ENCODE measurements at places on chromosomes 1 and 21.
A peak's percentile ranks its signal among the peaks of the same experiment; 100 is the strongest.

- DNase-seq, result no peak
Observed at GRCh38 chr1:163006051-163006834, 62.9 kb upstream of the RGS4 start.

DNA sequence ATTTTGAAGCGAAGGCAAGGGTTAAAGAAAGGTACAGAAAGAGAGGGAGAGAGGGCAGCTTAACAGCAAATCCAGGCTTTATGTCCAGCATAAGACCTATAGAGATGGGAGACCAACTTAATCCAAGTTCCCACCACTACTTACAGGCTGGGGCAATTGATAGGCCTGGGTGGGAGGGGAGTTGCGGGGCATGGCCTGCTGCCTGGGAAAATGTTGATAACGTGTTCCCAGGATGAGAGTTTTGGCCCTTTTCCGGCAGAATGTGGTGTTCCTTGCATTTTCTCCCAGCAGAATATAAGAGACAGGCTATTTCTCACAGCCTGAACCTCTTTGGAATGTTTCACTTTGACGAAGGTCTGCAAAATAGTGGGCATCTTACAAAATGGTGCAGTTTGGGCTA is 34.9 kb upstream of the PLA2G5 start:
- DNase-seq, result no peak

GRCh38 chr1:50110151-50110550 is 1.4 kb downstream of the ELAVL4 start:
- DNase-seq, result no peak

DNA sequence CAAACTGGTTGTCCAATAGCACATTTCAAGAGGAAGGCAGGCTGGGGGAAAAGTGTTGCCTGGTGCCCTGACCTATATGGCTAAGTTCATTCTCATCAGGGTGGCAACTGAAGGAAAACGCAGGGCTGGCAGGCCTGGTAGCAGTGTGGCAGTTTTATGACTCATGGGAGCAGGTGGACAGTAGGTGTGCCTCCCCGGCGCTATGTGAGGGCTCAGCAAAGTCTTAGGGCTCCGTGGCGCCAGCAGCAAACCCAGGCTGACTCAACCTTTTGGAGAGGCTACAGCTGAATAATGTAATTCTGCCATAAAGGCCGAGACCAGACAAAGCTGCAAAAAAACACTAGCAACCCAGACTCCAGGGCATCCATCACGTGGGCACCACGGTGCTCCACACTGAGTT is 23.6 kb downstream of the GADD45A start:
- peak; percentile 60 for DNase-seq

DNA sequence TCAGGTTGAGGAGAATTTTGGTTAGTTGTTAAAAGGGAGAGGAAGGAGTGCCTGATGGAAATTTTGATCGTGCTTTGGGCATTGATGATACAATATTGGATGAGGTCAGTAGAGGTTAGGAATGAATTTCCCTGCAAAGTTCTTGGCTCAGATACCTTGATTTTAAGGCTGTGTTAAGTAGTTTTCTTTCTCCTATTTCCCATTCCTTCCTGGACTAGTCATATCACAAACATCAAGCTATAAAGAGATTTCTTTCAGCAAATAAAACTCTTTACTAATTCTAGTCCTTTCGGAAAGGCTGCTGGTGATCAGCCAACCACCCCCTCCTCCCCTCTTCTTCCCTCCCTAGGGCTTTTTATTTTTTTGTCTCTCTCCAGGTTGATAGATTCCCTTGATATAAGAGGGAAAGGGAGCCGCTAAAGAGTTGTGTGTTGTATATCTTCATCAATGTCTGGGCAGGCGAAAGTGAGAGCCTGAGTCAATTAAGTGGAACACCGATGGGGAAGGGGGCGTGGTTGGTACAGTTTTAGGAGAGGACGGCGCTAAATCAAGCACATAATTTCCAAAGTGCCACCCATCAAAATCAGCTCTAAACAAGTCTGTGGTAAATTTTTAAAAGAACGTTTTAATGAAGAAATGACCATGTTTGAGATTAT is 100.1 kb upstream of the PLXNA2 start:
- DNase-seq, result no peak

GRCh38 chr1:184161071-184161698 is 109.7 kb downstream of the TSEN15 start:
- no peak for DNase-seq

- DNase-seq, result no peak
Observed at GRCh38 chr1:171352554-171352953, 38.6 kb downstream of the FMO4 start.

DNA sequence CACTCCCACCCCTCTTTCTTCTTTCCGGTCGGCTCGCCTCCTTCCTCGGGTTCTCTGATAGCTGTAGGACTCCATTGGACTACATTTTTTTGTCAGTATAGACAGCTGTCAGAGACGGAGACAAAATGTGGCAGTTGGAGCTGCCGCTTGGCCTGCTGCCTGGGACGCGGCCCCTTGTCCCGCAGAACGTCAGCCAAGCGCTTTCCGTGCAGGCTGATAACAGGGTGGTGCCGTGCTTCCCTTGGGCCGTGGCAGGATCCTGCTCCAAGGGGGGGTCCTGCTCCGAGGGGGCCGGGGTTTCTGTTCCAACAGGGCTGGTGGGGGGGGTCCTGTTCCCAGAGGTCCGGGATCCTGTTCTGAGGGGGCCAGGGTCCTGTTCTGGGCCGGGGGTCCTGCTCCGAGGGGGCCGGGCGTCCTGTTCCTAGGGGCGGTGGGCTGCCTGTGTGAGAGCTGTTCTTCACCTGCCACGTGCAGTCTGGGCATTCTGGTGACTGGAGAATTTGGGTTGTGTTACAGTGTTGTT is 4.9 kb downstream of the SKI start:
- DNase-seq, result no peak

- DNase-seq, result no peak
Observed at GRCh38 chr1:240254006-240254405, 162.3 kb downstream of the FMN2 start.

DNA sequence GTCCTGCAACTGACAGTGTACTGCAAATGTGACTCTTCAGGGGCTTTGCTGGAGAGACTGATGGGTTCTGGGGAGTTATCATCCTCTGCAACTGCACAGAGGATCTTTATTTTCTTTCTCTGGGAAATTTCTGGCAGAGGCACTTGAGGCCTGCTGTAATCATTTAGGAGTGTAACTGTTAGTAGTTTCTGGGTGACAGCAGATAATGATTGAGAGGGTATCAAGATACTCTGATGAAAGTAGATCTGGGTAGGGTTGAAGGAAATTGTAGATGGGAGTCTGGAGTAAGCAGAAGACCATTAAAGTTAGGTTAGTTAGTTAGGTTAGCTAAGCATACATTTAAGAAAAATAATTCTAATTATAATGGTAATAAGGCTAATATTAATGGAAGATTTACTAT is 11.0 kb upstream of the DDR2 start:
- DNase-seq, result no peak

- DNase-seq, result no peak
Observed at GRCh38 chr1:17192394-17193221, 12.3 kb upstream of the PADI1 start.

GRCh38 chr1:171828794-171829193 is 12.5 kb upstream of the DNM3 start:
- no peak for DNase-seq

DNA sequence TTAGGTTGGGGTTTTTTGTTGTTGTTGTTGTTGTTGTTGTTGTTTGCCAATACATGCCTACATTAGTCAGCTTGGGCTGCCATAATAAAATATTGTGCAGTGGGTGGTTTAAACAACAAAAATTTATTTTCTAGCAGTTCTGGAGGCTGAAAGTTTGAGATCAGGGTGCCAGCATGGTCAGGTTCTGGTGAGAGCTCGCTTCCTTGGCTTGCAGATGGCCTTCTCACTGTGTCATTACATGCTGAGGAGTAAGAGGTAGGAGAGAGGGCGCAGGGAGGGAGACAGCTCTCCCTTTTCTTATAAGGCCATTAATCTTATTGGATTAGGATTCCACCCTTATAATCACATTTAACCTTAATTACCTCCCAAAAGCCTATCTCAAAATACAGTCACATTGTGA is 52.7 kb downstream of the DIRAS3 start:
- no peak for DNase-seq

DNA sequence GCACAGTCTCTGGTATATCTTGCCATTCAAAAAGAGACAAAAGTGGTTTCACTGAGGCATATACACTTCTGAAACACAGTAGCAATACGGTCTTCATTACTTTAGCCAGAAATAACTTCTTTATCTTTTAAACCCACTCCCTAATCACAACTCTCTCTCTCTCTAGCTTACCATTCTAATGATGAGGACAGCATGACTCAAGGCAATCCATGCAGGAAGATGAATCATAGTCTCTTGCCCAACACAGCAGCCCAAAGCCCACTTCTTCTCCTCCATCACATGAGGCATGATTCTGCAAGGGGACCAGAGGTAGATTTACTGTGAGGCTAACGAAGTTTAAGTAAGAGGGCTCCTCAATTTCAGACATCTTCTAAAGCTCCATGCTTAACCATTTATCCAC is 285.0 kb upstream of the NR5A2 start:
- no peak for DNase-seq

DNA sequence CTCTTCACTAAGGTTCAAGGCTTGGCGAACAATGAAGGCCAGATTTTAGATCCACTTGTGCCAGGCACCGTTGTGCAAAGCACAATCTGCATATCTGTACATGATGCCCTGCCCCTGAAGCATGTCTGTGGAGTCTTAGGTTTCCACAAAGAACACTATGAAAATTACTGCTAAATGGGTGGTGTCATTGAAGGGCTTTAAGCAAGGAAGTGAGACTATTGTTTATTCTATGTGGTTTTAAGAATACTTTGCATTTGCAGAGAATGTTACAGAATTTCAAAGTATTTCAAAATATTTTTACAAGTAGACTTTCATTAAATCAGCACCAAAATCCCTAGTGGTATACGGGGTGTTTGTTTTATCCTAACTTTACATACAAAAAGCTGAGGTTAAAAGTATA is 8.8 kb downstream of the TSEN15 start:
- DNase-seq, result no peak

GRCh38 chr1:214475331-214475730 is 76.1 kb downstream of the PTPN14 start:
- no peak for DNase-seq

GRCh38 chr1:248778906-248779305 is 23.3 kb upstream of the LYPD8 start:
- no peak for DNase-seq

DNA sequence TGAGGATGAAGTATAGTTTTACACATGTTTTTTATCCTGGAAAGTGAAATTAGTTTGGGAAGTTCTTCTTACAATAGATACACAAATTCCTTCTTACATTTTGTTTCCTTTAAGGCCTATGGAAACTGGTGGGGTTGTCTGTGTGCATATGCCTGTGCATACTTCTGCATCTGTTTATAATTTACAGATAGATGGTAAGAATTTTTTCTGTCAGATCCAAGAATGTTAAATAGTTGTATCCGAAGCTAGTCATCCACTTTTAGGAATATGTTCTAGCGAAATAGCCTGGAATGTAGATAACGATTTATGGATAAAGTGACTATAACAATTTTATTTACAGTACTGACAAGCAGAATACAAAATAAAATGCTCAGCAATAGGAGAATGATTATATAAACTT is 194.1 kb downstream of the ROR1 start:
- no peak for DNase-seq

GRCh38 chr1:20037877-20038276 is 32.1 kb upstream of the PLA2G5 start:
- DNase-seq, result no peak

- DNase-seq, result no peak
Observed at GRCh38 chr21:44732956-44733355, 21.6 kb upstream of the TSPEAR start.

- no peak for DNase-seq
Observed at GRCh38 chr1:205191622-205192021, 19.9 kb downstream of the DSTYK start.

DNA sequence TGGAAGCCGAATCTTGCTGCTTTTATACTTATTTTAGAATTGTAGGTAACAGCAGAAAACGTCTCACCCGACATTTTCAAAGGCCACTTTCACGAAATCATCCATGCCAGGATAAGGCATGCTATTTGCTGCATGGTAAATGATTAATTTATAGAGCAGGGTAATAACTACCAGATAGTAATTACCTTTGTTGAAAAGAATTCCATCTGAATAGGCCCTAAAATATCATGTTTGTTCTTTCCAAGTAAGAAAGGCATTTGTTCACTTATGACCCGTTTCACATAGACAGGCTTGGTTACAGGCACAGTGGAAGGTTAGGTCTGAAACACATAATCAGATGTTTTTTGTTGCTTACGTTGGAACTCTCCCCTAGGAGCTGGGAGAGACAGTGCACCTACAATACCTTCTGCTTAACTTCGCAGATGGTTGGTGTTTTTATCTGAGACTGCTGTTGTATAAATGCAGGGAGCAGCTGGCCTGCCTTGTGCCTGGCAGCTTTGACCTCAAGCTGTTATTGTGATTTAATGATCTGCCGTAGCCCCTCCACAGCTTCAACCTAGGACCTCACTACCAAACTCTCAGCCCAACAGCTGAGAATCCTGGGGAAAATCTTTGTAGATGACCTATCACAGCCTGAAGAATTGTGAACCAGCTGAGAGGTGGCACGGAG is 1.6 kb downstream of the SLC44A3 start:
- DNase-seq, result no peak

DNA sequence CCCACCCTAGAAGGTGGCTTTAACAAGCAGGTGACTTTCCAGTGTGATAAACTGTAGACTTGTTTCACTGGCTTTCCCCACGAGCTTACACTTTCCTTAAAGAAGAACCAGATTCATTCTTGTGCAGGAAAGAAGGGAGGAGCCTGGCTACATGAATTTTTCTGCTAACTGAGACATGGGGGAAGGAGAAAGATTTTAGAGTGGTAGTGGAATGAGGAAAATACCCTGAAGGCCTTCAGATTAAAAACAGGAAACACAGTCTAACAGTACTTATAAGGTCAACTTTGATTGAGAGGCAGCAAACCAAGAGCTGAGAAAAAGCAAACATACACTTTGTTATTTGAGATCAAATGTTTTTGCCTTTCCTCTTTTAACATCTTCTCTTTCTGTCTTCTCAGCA is 640.9 kb upstream of the PLXNA2 start:
- no peak for DNase-seq

GRCh38 chr1:187001198-187001889 is 172.6 kb downstream of the PLA2G4A start:
- DNase-seq, result no peak

- no peak for DNase-seq
Observed at GRCh38 chr1:182681568-182681912, 2.8 kb downstream of the RGS8 start.

DNA sequence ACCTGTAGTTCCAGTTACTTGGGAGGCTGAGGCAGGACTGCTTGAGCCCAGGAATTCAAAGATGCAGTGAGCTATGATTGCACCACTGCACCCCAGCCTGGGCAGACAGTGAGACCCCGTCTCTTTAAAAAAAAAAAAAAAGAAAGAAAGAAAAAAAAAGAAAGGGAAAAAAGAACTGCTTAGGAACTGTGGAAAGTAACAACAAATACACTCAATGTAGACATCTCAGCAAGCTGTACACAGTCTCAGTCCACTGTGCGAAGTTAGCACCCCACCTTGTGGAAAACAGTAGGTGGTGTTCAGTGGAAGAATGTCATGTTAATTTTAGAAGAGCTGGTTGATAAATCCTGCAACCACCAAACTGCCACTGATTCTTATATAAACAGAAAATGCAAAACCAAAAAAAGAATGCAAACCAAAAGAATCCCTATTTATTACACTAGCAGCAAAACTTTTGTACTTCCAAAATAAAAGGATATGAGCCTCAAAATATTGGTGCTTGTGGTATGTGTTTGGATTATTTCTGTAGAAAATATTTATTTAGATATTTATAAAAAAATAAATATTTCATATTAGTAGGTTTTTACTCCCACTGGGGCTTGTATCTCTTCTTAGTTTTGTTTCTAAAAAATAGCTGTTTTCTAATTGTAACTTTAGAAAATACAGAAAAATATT is 31.1 kb downstream of the ALG14 start:
- DNase-seq, result peak; percentile 60

- no peak for DNase-seq
Observed at GRCh38 chr1:91501971-91502671, 1.5 kb downstream of the CDC7 start.

Measured in transverse colon (tissue), 4 donors.